Suppressor macrophage (primary cell): ENCODE measurements at places on chromosomes 7 and 10.

DNA sequence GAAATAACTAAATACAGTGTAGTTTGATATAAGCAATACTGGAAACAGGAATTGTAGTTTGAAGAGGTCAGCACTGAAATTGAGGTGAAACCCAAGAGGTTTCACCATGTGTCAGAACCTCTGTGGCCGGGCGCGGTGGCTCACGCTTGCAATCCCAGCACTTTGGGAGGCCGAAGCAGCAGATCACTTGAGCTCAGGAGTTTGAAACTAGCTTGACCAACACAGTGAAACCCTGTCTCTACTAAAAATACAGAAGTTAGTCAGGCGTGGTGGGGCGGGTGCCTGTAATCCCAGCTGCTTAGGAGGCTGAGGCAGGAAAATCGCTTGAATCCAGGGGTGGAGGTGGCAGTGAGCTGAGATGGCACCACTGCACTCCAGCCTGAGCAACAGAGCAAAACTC is 13.7 kb downstream of the AHCYL2 start:
- peak; percentile 44 for DNase-seq

DNA sequence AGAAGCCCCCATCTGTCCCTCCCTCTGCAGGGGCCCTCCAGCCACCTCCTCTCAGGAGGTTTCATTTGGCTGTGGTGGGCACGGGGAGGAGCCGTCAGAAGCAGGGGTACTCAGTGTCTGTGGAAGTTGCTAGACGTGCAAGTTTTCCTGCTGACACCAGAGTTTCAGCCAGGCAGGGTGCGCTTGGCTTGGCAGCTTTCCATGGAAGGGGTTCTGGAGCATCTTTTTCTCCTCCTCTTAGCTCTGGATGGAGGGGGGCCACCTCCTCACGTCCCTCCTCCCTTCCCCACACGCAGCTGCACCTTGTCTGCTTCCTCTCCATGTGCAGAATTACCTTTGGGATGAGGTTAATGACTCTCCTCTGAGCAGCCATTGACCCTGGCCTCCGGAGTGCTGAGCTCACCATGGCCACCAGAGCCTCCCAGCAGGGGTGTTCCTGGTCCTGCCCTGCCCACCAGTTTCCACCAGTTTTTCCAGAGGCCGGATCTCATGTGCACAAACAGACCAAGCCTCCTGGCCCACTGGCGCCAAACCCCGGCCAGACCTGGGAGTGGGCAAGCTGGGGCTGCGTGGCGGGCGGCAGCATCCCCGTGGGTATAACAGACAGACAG is 579.8 kb upstream of the FOXK1 start:
- DNase-seq = no peak

DNA sequence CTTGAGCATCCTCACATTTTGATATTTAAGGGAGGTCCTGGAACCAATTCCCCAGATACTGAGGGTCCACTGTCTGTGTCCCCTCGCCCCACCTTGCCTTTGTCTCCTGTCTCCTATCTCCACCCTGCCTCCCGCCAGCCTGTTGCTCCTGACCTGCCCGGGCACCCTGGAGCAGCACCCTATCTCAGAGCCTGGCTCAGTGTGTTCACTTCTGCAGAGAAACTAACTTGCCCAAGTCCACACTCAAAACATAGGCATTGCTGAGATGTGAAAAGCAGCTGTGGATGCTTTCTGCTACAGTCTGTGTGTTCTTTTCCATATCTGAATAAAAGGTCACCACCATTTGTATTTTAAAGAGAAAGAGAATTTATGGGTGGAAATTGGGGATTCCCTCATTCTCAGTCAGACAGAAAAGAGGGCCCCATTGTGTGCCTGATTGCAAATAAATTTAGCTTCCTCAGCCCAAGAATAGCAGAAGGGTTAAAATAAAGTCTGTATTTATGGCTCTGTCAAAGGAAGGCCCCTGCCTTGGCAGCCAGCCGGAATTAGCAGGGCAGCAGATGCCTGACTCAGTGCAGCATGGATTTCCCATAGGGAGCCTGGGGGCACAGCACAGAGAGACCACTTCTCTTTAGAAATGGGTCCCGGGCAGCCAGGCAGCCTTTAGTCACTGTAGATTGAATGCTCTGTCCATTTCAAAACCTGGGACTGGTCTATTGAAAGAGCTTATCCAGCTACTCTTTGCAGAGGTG is 161.3 kb downstream of the EGFR start:
- no peak for DNase-seq

- DNase-seq = no peak
Measured at GRCh38 chr7:20275637-20276036, 55.1 kb upstream of the ITGB8 start.

GRCh38 chr10:22427890-22428571 is 82.7 kb downstream of the SPAG6 start:
- DNase-seq = no peak

GRCh38 chr7:28228396-28228795 is 47.8 kb upstream of the JAZF1 start:
- no peak for DNase-seq

DNA sequence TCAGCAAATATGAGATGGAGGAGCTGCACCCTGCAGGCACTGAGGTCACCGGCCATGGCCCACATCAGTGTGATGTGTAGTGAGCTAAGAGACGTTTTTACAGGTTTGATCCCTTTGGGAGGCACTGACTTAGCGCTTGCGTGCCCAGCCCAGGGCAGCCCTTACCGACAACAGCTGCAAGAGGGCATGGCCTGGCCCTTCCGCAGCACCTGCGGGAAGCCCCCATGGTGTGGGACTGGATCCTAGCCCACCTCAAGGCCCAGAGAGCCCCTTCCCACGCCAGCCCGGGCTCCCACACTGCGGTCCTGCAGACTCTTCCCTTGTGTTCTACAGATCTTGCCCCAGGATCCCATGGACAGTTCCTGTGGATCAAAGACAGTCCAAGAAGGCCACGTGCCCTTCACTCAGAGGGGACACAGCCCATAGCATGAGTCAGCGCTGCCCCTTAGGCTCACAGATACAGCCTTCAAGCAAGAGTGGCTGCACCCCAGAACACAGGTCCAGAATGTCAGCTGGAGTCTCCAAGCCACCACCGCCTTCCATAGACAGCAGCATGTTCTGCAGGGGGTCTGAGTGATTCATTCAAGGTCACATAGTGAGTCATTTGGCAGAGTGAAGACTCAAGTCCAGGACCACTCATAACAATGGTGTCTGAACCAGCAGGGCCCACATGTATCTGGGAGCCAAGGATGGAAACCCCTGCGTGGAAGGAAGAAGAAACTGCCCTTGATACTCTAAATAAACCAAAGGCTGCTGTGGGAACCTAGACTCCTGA is 25.4 kb downstream of the TLL2 start:
- DNase-seq = no peak

DNA sequence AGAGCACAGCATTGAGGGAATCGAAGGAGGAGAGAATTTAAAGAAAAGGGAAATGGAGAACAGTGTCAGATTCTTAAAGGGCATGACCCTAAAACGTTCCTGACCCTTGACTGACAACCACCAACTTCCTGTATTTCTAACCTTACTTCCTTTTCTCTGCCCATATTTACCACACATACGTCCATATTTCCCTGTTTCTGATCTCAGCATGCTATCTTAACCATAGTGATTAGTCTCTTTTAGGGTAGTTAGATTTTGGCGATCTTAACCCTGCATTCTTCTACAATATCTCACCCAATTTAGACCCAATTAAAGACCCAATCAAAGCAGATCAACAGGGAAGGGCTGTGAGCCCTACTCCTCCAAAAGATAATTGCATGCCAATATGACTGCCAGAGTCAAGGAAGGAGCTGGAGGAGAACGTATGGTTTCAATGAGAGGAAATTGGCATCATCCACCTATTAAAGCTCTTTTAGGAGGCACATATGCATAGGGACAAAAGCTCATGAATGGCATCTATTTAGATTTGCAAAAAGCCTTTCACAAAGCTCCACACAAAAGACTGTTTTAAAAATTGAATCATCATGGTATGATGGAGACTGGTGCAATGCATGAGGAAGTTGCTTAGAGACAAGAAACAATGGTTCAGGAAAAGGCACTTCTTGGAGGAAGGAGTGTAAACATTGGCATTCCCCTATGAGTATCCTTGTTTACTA is 49.0 kb upstream of the ARHGAP12 start:
- peak; percentile 91 for DNase-seq

DNA sequence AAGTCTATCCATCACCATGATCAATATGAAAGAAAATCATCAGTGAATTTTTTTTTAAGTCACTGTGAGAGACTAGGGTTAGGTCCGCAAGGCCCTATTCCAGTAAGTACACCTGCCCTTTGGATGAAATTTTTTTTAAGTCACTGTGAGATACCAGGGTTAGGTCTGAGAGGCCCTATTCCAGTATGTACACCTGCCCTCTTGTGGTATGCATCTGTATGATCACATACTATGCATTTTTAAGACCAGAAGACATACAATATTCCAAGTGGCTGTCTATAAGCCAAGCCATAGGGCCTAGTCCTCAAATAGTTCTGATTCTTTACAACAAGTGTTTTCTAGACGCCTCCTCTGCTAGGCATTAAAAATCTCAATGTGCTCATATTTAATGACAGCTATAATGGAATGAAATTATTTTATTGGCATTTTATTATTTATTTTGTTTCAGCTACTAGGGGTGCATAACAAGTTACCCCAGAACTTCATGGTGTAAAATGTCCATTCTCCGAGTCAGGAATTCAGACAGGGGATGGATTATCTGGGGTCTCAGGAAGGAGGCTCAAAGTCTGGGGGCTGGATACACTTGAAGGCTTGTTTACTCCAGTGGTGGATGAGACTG is 53.1 kb downstream of the TEX36 start:
- no peak for DNase-seq

DNA sequence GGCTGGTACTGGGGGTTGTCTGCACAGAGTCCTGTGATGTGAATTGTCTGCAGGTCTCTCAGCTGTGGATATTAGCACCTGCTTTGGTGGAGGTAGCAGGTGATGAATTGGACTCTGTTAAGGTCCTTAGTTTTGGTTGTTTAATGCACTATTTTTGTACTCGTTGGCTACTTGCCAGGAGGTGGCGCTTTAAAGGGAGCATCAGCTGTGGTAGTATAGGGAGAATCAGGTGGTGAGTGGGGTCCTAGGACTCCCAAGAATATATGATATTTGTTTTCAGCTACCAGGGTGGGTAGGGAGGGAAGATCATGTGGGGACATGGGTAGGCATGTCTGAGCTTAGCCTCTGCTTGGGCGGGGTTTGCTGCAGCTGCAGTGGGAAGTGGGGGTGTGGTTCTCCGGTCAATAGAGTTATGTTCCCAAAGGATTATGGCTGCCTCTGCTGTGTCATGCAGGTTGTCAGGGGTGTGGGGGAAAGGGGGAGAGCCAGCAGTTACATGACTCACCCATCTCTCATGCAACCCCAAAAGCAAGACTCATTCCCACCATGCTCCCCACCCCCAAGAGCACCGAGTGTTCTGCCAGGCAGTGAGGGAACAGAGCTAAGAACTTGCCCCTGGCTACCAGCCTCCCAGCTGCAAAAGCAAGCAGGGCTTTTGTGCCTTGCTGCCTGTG is 53.7 kb upstream of the ZNF273 start:
- no peak for DNase-seq

DNA sequence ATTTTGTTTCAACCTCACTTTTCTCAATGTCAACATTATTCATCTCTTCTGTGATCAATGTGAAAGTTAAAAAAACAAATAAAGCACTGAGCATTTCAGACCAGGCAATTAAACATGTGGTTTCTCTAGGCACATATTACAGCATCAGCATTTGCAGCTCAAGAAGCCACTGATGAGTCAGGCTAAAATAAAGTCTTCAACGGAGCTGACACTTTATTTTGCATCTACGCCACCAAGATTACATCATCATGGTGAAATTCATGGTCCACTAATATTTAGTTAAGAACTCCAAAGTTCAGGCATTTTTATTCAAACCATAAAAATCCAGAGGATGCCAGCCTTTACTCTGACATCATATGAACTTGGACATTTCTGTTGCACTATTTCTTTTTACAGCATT is 33.0 kb downstream of the MAGI2 start:
- no peak for DNase-seq

DNA sequence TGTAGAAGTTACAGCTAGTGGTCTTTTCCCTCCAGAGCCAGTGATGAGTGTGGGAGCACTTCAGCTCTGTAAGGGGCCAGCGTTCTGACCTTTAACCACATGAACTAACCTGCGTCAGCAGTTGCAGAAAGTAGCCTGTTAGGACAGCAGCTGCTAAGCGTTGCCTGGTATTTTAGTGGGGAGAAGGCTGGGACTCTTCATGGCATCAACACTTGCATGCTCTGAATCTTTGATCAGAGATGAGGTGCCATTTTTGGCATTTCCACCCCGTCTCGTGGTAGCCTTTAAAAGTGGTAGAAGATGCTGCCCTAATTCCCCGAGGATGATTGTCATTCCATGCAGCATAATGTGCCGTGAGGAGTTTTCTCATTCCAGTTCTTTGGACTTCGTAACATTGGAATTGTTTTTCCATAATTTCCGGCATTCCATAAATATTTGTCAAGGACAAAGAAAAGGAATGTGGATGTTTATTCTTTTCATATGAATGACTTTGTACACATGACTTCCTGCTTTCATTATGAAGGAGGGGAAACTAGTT is 92.2 kb downstream of the AVL9 start:
- no peak for DNase-seq

DNA sequence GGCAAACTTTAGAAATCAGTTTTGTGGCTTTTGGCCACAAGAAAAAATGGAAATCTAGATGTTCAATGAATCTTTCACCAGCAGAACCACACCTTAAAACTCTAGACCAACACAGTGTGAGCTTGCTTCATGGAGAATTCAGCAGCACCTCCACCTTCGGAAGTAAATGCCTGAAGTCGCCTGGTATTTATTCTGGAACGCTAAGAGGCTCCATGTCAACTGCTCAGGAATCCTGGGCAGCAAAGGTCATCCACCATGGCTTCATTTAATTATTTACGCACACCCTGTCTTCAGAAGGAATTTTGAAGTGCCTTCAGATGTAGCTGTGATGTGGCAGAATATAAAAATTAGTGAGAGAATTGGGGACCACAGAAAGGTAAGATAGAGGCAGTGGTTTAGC is 167.7 kb downstream of the GFRA1 start:
- no peak for DNase-seq

- no peak for DNase-seq
Measured at GRCh38 chr10:106576534-106576933, 588.0 kb downstream of the SORCS1 start.

DNA sequence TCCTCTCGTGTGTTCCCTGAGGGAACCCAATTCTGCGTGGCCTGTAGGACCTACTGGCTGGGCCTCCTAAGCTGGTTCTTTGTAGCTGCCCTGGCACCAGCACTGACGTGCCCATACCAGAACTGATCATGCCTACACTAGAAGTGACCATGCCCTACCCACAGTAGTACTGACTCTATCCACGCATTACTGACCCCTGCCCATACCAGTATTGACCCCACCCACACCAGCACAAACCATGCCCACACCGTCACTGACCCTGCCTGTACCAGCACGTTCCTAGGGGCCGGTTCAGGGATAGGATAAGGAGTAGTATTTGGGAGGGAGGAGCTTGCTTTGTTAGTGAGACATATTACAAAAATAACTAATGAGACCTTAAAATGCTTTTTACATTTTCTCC is 88.0 kb downstream of the DOCK1 start:
- no peak for DNase-seq

- DNase-seq = no peak
Measured at GRCh38 chr7:111107579-111107978, 16.7 kb downstream of the LRRN3 start.

- peak; percentile 64 for DNase-seq
Measured at GRCh38 chr7:81776161-81776560, 6.3 kb upstream of the HGF start.

- DNase-seq = peak; percentile 24
Measured at GRCh38 chr10:92082583-92083280, 159.2 kb downstream of the BTAF1 start.
